ENCODE measurements at places on chromosomes 6 and 20. TPM values are rescaled to one million over a fixed set of nuclear protein-coding genes. Genes with fewer than 3 reads are reported as not detected.

The CASS4 gene
- 0.07 TPM for total RNA-seq

The SULF2 gene
- 64.6 TPM for total RNA-seq

The RAD21L1 gene
- 0.14 TPM for total RNA-seq

The KIAA1755 gene
- 0.07 TPM for total RNA-seq

The TFAP2A gene
- 2.1 TPM for total RNA-seq
